NB4 (cell line): ENCODE measurements at places on chromosomes 13 and 19.

GRCh38 chr13:23571431-23571830, 1.2 kb downstream of the TNFRSF19 start:
- DNase-seq, result no peak

DNA sequence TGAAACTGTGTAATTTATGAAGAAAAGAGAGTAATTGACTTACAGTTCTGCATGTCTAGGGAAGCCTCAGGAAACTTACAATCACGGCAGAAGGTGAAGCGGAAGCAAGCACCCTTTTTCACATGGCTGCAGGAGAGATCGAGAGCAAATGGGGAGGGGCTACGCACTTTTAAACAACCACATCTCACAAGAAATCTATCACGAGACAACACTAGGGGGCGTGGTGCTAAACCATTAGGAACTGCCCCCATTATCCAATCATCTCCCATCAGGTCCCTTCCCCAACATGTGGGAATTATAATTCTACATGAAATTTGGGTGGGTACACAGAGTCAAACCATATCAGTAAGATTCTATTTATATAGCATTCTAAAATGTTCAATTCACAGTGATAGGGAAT, 114.8 kb upstream of the TRPC4 start:
- DNase-seq, result peak; percentile 35

DNA sequence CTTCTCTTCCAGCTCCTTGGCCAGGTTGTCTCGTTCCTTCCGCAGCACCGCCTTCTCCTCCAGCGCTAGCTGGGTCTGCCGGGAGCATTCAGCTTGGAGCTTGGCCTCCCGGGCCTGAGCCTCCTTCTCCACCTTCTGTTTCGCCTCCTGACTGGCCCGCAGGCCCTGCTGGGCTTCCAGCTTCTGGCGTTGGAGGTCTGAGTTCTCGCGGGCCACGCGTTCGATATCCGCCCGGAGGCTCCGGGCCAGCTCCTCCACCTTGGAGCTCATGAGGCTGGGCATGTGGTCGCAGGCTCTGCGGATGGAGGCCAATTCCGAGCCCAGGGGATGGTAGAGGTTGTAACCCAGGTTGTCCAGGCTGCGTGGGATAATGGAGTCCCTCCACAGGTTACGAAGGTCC, 11.8 kb downstream of the PLVAP start:
- no peak for DNase-seq

- peak; percentile 98 for DNase-seq
Measured at GRCh38 chr19:18478545-18479311, 40.8 kb upstream of the ISYNA1 start.

DNA sequence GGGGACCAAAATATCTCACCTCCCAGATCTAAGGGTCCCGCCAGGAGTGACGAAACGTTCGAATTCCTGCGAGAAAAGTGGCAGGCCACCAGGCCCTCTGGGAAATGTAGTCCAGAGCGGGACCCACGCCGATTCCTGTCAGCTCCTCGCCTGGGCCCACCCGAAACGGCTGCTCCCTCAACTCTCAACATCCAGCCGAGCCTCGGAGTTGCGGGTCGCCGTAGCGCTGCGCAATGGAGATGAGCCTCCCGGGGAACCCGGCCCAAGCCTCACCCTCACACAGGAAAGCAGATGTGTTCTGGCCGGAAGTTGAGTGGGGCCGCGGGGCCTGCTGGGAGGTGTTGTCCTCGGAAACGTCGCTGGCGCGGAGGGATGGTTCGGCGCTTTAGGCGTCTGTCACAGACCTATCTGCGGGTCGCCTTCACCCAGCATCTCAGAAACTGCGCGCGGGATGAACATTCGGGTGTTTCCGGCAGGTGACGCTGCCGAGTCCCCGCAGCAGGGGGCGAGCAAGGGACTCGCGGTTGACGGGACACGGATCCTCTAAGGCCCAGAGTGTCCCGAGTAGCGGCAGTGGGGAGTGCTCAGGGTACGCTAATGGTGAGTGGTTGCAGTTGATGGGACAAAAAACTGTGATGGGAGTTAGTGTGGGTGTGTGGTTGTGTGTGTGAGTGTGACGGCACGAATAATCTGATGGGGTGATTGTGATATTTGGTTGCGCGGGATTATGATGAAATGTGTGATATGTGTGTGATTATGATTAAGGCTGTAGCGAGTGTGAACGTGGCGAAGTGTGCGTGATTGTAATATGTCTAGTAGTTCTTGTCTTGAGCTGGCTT, at the start of the genes ZNF568 and ZNF829:
Gene ZNF568 (plus strand): TSS at position 341 of the 839 bp plus-strand sequence. CDS start 6,439 bp downstream, outside the sequence.
Gene ZNF829 (minus strand): TSS at position 300 of the 839 bp plus-strand sequence. CDS start 1,124 bp downstream, outside the sequence.
- DNase-seq, result peak; percentile 84

DNA sequence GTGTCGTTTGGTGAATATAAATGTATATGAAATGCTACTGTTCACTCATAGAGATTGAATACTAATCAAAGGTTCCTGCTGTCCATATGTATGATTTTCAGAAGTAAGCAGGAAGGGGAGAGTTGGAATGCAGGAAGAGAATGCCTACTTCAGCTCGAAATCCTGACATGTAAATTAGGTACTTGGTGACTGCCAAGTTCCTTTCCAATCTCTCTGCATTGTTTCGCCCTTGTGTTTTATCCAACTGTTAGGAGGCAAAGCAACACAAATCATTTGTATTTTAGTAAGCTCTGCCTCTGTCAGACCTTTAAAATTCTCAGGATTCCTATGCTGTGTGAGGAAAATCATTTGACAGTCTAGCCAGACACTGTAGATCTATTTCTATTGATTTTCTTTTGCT, 9.0 kb downstream of the STARD13 start:
- no peak for DNase-seq

GRCh38 chr13:86020351-86021002, 221.3 kb upstream of the SLITRK6 start:
- no peak for DNase-seq

GRCh38 chr13:65470781-65471180, 1759.4 kb downstream of the PCDH9 start:
- no peak for DNase-seq

- peak; percentile 15 for DNase-seq
Measured at GRCh38 chr13:33927315-33927714, 109.4 kb downstream of the RFC3 start.

- no peak for DNase-seq
Measured at GRCh38 chr13:85148009-85148408, 651.2 kb downstream of the SLITRK6 start.

DNA sequence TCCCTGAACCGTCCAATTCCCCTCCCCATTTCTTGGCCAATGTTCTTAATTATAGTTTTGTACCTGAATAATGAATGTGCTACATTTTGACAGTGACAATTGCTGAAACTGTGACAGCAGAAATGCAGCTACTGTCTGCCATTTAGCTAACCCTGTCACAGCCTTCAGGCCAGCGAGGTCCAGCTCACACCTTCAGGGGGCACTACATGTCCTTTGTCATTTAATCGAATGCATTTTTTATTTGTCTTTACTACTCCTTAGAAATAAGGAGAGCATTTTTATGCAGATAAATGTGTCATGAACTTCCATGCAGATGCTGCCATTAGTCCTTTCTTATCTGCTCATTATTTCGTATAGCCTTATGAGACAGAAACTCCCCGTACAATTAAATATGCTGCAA, 159.9 kb downstream of the MZT1 start:
- no peak for DNase-seq

DNA sequence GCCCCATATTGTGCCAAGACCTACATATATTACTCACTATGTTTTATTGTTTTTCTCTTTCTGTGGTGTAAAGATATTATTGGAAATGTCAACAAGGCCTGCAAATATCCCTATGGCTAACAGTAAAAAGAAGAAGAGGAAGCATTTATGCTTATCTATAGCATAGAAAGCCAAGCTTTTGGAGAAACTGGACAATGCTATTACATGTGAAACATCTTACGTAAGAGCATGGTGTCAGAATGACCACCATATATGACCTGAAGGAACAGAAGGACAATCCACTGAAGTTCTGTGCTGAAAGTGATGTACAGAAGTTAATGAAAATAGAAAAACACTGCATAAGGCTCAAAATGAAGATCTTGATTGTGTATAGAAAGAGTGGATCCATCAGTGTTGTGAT, 145.2 kb downstream of the KCTD12 start:
- no peak for DNase-seq

DNA sequence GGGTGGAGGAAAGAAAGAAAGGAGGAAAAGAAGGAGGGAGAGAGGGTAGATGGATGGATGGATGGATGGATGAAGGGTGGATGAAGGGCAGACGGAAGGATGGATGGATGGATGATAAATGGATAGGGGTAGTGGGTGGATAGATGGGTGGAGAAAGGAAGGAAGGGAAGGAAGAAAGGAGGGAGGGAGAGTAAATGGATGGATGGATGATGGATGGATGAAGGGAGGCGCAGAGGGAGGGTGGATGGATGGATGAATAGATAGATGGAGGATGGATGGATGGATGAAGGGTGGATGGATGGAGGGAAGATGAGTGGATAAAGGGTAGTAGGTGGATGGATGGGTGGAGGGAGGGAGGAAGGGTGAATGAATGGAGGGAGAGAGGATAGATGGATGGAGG, 41.2 kb downstream of the CPAMD8 start:
- DNase-seq, result no peak

GRCh38 chr19:610071-610800, 20.6 kb downstream of the HCN2 start:
- DNase-seq, result peak; percentile 54

DNA sequence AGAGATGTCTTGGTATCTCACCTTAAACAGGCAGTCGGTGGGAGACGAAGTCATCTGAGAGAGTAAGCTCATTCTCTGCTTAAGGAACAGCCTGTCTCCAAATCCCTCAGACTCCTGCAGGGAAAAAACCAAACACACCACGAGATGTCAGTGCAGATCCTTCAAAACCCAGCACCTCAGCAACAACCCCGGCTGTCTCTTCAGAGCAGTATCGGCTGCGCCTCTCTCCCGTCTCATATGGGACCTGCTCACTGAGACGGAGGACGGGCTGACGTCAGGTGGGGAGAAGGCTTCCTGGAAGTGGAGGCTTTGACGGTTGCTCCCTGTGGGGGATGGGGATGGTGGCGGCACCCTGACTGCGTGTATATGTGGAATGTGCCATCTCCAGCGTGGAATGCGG, 43.6 kb downstream of the ANKRD27 start:
- DNase-seq, result no peak

GRCh38 chr13:46615888-46616531, 63.0 kb downstream of the LRCH1 start:
- DNase-seq, result no peak

DNA sequence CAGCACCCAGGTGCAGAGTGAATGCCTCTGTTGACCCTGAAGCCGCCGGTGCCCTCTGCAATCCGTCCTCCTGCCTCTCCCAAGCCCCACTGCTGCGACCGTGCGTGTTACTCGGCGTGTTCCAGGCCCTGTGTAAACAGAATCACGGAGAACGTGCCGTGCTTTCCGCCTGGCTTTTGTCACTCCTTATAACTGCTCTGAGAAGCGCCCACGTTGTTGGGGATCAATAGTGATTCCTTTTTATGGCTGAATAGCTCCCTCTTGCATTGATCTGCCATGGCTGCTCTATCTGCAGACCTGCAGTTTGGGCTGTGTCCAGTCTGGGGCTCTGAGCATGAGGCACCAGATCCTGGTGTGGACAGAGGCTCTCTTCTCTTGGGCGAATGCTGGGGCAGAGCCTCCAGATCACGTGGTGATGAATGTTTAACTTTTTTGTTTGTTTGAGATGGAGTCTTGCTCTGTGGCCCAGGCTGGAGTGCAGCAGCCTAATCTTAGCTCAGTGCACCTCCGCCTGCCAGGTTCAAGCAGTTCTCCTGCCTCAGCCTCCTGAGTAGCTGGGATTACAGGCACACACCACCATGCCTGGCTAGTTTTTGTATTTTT, 15.8 kb downstream of the ADPRHL1 start:
- DNase-seq, result no peak

DNA sequence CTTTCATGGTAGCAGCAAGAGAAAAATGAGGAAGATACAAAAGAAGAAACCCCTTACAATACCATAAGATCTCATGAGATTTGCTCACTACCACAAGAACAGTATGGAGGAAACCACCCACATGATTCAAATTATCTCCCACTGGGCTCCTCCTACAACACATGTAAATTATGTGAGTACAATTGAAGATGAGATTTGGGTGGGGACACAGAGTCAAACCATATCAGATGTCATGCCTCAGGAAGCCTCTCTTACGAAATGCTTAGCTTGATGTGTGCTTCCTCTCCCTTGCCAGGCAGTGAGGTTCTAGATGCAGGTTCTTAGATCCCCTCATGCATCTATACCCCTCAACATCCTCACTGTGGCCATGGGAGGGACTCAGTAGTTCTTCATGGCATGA, 63.2 kb upstream of the RGCC start:
- peak; percentile 13 for DNase-seq

- no peak for DNase-seq
Measured at GRCh38 chr13:73765651-73766384, 368.4 kb downstream of the KLF12 start.

- DNase-seq, result no peak
Measured at GRCh38 chr13:25717666-25718197, 334.1 kb downstream of the SHISA2 start.

DNA sequence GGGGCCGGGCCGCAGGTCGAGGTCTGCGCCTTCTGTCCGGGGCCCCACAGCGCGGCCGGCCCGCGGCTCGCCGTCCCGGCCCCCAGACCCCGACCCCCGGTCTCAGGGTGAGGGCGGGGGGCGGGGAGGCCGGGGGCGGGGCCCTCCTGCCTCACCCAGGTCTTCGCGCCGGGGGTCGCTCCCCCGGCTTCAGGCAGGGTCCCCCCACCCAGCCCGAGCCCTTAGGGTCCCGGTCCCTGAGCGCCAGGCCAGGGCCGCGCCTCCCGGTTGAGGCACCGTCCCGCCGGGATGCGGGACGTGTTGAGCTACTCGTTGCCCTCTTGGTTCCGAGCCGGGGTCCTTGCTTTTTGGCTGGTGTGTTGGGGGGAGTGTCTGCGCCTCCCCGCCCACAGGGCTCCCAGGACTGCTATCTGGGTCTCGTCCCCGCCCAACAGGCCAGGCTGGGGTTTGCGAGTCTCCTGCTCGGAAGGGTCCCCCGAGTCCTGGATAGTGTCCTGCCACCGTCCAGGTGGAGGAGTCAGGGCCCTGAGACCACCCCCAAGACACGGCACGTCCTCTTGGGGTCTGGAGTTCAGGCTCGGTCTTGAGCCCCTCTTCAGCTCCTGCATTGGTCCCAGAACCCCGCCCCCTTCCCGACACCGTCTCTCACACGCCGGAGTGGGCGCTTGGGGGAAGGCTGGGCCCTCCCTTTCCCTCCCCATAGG, 452 bp downstream of the PIAS4 start:
- DNase-seq, result no peak

GRCh38 chr13:87147076-87147475, 524.1 kb upstream of the SLITRK5 start:
- DNase-seq, result no peak

DNA sequence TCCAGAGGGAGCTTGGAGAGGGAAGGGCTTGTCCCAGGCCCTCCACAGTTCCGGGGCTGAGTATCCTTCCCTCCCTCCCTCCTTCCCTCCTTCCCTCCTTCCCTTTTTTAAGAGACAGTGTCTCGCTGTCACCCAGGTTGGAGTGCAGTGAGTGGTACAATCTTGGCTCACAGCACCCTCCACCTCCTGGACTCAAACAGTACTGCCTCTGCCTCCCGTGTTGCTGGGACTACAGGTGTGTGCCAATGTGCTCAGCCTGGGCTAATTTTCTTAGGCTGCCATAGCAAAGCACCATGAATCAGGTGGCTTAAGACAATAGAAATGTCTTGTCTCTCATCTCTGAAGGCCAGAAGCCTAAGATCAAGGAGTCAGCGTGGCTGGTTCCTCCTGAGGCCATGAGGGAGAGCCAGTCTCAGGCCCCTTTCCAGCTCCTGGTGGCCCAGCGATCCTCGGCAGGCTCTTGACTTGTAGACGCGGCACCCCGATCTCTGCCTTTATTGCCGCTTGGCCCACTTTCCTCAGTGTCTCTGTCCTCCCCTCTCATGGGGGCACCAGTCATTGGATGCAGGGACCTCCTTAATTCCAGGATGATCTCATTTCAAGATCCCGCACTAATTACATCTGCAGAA, 47.5 kb downstream of the CRTC1 start:
- DNase-seq, result no peak
